Smooth muscle cell of the brain vasculature (primary cell): ENCODE measurements at places on chromosomes 3 and 15.
A peak's percentile ranks its signal among the peaks of the same experiment; 100 is the strongest.

DNA sequence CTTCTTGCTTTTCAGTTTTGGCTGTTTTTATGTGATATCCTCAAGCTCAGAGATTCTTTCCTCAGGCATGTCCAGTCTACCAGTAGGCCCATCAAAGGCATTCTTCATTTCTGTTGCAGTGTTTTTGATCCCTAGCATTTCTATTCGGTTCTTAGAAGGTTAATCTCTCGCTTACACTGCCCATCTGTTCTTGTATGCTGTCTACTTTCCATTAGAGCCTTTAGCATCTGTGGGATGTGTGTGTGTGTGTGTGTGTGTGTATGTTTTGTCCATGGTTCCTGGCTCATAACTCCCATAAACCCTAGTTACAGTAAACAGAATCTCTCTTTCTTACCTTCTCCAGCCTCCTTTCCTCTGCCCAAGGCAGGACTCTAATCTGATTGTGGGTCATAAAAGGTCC, 5.1 kb upstream of the SLC22A13 start:
- no peak for DNase-seq

- peak; percentile 67 for DNase-seq
These were observed 1.2 kb downstream of the TWF2 start for GRCh38 chr3:52237657-52238172.

- no peak for DNase-seq
These were observed 633.8 kb downstream of the IGSF11 start for GRCh38 chr3:118400886-118401285.

- no peak for DNase-seq
These were observed 71.0 kb downstream of the SLMAP start for GRCh38 chr3:57826952-57827723.

DNA sequence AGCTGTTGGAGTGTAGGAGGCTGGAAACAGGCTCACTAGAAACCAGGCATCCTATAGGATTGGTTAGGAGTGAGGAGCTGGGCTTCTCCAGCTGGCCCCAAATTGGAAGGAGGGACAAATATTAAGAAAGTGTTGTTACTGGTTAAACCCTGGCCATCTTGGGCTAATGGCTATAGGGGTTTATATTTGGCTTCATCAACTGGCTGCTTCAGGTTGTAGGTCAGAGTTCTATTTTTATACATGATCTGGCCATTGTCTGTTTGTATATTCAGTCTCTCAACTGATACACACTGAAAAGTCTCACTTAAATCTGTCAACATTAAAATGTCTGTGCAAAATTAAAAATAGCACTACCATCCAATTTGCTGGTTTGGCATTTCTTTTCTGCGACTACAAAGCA, 70.2 kb upstream of the ARRDC4 start:
- DNase-seq, result no peak

- DNase-seq, result peak; percentile 44
These were observed 212.6 kb downstream of the CDIN1 start for GRCh38 chr15:36791844-36792571.

GRCh38 chr15:96079882-96080281, 250.6 kb upstream of the NR2F2 start:
- DNase-seq, result no peak

DNA sequence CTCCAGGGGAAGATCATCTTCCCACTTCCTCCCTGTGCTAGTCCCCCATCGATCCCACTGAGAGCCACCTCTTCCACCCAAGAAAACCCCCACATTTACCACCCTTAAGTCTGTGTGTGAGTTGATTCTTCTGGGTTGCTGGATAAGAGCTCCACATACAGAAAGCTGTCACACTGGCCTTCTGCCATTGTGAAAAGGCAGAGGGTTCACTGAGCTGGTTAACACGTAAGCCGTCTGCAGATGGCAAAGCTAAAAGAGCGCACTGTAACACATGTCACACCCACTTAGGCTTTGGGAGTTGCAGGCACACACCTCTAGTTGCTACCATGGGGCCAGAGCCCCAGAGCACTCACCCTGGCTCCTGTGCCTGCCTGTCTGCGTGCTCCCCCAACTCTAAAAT, 309.8 kb upstream of the LRRC3B start:
- no peak for DNase-seq

DNA sequence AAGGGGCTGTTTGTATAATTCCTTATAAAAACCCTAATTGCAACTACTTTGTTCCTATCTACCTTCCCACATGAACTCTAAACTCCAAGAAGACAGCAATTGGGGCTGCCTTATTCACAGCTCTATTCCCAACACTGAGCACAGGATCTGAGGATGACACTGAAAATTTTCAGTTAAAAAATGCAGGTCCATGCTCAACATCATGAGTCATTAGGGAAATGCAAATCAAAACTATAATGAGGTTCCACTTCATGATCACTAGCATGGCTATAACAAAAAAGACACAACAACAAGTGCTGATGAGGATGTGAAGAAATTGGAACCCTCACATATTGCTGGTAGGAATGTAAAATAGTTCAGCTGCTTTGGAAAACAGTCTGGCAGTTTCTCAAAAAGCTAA, 12.9 kb downstream of the SUMF1 start:
- DNase-seq, result no peak

- no peak for DNase-seq
These were observed 64.0 kb downstream of the CHRD start for GRCh38 chr3:184443831-184444230.

GRCh38 chr3:42667096-42667522, 13.6 kb downstream of the ZBTB47 start:
- DNase-seq, result no peak

- DNase-seq, result no peak
These were observed 49.5 kb downstream of the CD86 start for GRCh38 chr3:122104515-122105194.

- no peak for DNase-seq
These were observed 252.4 kb upstream of the CCDC54 start for GRCh38 chr3:107124885-107125284.

GRCh38 chr3:142566096-142566495, 12.4 kb downstream of the ATR start:
- no peak for DNase-seq

DNA sequence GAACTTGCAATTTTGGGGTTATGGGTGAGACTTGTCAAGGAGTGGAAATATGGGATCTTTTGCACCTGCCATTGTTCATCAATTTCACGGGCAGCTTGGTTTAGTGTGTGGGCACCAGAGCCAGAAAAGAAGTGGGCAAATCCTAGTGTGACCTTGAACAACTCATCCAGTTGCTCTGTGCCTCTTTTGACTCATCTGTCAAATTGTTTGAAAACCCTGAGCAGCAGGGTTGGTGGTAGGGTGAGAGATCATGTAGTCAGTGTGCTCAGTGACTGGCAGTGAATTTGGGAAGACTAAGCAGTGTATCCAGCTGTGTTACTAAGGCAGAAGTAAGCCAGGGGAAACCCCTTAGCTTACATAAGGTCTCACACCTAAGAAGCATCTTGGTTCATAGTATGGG, 293.0 kb upstream of the TRIM42 start:
- no peak for DNase-seq

- DNase-seq, result no peak
These were observed 34.8 kb downstream of the B3GALNT1 start for GRCh38 chr3:161070252-161070930.

GRCh38 chr15:22908830-22909229, 70.4 kb downstream of the NIPA2 start:
- DNase-seq, result no peak

- no peak for DNase-seq
These were observed 11.6 kb downstream of the PCSK6 start for GRCh38 chr15:101477851-101478362.

DNA sequence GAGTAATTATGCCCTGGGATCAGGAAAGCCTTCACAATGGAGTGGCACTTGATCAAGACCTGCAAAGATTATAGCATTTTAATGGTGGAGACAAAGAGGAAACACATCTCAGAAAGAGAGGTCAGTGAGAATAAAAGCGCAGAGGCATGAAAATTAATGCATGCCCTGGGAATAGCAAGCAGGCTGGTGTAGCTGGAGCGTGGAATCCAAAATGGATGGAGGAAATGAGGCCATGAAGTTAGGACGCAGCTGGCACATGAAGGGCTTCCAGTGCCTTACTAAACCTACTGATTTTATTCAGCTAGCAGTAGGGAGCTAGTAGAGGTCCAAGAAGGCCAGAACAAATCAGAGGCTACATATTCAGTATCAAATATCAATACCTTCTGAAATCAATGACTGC, 38.1 kb downstream of the TMEM212 start:
- DNase-seq, result no peak

DNA sequence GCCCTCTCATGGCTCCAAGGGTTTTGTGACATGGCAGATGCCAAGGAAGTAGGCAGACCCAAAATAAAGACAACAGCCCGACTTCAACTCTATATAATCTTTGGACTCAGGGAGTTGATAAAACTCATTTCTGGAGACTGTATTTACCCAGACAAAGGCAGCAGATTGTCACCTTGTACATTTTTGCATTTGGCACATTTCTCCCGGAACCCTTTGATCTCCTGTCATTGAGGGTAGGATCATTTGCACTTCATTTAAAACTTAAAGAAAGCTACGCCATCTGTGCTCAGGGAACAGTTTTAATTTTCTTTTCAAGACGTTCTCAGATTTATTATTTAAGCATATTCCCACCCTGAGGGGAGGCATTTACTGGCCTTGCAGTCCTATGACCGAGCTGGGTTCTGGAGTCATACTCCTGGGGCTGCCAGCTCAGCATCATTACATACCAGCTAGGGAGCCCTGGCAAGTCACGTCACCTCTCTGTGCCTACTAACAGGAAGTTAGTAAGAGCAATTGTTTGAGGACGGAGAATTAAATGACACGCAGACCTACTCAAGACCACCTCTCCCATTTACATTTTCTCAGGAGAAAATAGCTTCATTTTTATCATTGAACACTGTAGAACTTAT, 5.9 kb downstream of the CDCP1 start:
- no peak for DNase-seq

DNA sequence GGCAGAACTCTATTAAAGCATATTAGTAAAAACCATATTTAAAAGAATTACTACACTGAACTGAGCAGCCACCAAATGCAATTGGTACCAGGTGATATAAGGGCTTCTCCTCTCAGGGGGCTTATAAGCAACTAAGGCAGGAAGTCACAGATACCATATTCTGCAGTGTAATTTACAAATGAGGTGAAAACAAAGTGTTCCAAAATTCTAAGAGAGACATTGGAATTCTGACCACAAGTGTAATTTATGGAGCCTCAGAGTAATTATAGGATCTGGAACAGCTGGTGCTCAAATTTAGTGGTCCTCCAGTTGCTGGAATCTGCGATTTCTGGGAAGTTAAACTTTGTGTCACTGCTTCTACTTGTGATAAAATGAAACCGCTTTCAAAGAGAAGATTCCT, 3.1 kb upstream of the NR1I2 start:
- DNase-seq, result no peak

- DNase-seq, result peak; percentile 52
These were observed 69.1 kb downstream of the FAM174B start for GRCh38 chr15:92586383-92586942.

GRCh38 chr3:15456321-15456720, 28.9 kb downstream of the EAF1 start:
- DNase-seq, result no peak

- DNase-seq, result no peak
These were observed 86.9 kb downstream of the C3orf80 start for GRCh38 chr3:160312014-160312624.

- no peak for DNase-seq
These were observed 687.9 kb downstream of the SQOR start for GRCh38 chr15:46322753-46323152.

GRCh38 chr3:194177141-194177540, 41.2 kb downstream of the HES1 start:
- no peak for DNase-seq

GRCh38 chr15:58495891-58496408, 64.2 kb downstream of the LIPC start:
- no peak for DNase-seq

DNA sequence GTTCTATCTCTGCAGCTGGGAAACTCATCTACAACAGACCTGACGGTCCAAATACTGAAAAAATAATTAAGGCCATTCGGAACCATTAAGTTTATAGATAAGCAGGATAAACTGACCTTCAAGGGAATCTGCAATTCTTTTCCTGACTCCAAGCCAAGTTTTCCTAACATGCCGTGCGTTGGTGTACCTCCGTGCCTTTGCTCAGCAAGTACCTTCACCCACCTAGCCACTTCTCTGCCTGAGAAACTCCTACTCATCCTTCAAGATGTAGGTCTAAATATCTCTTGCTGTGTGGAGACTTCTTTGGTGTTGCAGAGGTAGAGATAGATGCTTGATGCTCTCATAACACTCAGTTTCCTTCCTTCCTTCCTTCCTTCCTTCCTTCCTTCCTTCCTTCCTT, 24.2 kb upstream of the BNC1 start:
- DNase-seq, result no peak
